ENCODE measurements at places on chromosomes 16 and 17.

DNA sequence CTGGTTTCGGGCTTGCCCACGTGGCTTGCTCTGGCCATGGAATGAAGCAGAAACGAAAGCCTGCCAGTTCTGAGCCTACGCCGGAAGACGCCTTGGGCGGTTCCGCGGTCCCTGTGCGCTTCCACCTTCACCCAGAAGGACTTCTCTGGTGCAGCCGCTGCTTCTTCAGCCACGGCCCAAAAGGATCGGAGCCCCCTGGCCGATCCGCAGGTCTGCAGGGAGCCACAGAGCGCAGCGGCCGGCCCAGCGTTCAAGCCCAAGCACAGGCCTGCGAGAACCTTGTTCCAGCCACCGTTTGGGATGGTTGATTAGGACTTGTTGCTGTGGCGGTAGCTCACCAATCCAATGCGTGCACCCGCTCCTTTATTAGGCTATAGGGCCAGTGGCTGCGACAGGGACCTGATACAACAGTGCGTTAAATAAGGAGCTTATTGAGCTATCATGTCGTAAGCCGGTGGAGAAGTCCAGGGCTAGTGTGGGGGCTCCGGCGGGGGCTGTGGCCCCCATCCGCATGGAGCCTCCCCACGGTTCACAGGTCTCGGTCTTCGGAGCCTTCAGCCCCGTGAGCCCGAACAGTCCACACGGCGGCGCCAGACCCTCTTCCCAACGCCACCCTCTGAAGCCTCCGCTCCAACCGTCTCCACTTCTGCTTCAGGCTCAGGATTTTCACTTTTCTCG is 10.2 kb upstream of the MPP2 start:
- peak; percentile 47 for DNase-seq

DNA sequence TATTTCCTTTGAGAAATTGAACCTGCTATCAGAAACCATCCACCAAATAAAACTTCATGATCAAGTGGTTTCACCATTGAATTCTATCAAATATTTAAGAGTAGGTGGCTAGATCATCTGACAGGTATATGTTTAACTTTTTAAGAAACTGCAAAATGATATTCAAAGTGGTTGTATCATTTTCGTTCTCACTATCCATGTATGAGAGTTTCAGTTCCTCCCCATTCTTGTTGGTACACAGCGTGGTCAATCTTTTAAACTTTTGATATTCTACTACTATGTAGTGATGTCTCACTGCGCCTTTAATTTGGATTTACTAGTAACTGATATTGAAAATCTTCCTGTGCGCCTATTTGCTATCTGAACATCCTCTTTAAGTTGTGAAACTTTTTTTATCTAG is 163.7 kb downstream of the CYB561 start:
- DNase-seq, result no peak

- no peak for DNase-seq
These were observed 27.9 kb upstream of the BCAR1 start for GRCh38 chr16:75279305-75279704.

DNA sequence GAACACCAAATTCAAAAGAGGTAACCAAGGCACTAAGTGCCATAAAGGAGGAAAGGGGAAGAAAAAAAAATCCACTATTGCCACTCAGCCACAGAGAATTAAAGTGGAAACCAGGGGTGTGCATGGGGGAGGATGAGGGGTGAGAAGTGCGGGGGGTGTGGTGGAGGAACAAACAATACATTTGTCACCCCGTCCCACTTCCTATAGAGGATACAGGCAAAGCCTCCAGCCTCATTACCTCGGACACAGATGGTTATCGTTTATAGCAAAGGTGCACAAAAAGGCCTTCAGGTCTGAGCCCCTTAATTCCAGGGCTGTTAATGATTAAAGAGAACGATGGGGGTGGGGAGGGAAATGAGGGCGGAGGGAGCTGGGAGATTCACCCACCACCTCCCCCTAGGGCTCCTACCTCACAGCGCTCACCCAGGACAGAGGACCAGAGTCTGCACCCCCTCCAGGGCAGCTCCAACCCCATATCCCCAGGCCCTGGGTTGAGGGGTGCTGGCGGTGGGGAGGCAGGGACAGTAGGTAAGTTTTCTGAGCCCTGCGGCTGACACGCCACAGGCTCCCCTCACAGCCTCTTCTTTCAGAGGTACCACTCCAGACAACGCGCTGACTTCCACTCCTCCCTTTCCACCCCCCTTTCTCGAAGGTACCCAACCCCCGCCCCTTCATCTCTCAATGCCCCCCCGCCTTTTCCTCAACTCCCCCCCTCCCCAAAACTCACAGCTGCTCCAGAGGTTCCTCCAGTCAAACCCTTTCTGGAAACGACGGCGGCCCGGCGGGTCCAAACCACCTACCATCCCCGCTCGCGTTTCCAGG is 470 bp downstream of the DCUN1D3 start:
- no peak for DNase-seq

GRCh38 chr17:64083563-64084085 is 46.3 kb downstream of the ERN1 start:
- no peak for DNase-seq

- DNase-seq, result no peak
These were observed 20.9 kb downstream of the CSNK1D start for GRCh38 chr17:82252511-82253178.

DNA sequence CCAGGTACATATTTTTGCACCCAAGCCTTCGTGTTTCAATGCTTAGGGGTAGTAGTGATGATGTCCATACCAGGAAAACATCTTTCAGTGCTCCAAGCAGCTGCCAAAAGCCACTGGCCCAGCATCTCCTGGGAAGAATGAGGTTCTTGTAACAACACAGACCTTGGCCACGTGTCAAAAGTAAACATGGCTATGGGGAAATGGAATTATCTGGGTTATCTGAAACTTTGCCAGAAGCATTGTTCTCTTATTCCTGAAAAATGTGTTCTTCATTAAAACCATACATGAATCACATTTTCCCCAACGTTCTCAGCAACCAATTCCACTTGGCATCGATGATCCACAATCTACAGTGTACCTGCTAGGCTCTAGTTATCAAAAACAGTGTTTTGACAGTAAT is 524.2 kb upstream of the EEF2KMT start:
- DNase-seq, result no peak

- DNase-seq, result no peak
These were observed 76.3 kb upstream of the TBC1D3K start for GRCh38 chr17:37847811-37848331.

GRCh38 chr16:27458258-27458657 is 56.3 kb downstream of the IL21R start:
- DNase-seq, result no peak

DNA sequence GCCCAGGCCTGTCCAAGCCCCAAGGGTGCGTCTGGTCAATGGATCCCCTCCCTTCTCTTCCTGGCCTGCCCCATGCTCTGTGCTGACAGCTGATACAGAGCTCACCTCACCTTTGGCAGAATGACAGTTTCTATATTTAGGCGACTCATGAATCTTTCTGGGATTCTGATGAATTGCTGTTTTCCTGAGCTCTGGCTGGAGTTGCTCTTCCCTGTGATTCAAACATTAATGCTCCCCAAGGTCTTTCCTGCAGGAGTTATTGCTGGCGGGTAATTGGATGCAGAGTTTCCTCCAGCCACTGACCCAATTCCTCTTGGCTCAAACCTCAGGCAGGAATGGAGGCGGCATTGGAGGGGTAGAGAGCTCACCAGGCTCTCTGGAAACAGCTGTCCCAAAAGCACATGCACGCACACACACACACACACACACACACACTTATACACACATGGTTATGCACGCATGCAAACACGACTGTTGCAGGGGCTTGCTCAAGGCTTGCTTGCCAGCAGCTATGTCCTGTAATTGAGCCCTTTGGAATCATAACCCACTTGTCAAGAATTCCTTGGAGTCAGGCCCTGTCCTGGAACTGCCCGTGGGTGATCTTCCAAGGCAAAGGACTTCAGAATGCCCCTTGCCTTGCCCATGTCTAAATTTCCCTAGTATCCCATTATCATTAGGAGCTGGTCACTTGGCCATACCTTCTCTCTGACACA is 128.8 kb downstream of the ASIC2 start:
- DNase-seq, result no peak

GRCh38 chr16:4803401-4803844 is 990 bp upstream of the ROGDI start:
- no peak for DNase-seq

DNA sequence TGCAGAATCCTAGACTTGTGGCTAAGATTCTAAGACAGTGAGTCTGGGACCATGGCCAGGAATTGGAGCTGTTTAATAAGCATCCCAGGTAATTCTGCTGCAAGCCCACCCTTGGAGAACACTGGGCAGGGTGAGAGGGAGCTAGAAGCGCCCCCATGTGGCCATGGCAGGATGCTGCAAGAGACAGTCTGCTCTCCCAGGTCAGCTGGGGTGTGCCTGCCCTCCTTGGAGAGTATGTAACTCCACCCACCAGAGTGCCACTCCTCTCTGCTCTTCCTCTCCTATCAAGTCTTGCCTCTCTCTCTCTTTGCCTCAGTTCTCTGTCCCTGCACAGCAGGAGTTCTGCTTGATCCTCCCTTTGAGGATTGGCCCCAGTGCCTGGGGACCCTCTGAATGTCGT is 14.9 kb downstream of the RCVRN start:
- no peak for DNase-seq

DNA sequence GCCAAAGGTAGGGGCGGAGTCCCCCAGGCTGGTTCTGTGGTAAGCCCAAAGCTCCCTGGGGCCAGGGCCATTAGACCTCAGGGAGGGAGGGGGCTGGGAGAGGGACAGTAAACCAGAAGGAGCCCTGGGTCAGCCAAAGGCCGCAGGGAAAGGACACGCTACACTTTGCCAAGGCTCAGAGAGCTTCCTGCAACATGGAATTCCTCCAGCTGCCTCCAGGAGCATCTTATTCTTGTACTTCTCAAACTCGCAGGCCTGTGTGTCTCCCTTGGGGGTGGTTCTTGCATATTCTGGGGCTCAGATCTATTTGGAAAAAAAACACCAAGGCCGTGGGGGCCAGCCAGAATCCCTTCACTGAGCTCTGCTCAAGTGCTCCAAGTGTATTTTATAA is 25.1 kb downstream of the AKAP1 start:
- DNase-seq, result no peak

DNA sequence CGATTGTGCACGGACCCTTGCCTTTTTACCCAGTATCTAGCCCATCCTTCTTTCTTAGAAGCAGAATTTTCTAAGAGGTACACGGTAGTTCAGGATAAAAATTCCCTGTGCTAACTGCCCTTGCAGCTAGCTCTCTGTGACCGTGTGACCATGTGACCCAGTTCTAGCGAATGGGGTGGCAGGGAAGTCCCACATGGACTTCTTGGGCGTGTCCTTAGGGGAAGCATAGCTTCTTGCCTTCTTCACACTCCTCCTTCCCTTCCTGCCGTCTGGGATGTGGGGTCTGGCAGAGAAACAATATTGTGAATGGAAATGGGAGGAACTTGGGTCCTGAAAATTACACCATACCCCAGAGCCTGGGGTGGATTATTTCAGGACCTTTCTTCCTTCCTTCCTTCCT is 670.7 kb downstream of the MAF start:
- no peak for DNase-seq

DNA sequence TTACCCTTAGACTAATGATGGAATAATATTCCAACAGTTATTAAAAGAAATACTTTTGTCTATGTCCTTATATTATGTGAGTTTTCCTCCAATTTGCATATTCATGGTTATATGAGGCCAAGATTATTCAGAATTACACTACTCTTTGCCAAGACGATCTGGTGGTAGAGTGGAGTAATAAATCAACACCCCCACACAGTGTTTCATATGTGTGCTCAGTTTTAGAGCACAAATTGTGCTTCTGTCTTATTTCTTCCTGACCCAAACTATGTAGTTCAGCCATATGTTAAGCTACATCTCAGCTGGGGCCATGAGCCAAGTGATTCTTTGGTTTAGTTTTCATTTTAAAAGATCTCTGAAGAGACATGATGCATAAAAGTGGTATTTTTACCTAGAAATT is 26.9 kb upstream of the PPM1E start:
- no peak for DNase-seq

- DNase-seq, result peak; percentile 66
These were observed 7.6 kb downstream of the AIPL1 start for GRCh38 chr17:6427279-6427781.

DNA sequence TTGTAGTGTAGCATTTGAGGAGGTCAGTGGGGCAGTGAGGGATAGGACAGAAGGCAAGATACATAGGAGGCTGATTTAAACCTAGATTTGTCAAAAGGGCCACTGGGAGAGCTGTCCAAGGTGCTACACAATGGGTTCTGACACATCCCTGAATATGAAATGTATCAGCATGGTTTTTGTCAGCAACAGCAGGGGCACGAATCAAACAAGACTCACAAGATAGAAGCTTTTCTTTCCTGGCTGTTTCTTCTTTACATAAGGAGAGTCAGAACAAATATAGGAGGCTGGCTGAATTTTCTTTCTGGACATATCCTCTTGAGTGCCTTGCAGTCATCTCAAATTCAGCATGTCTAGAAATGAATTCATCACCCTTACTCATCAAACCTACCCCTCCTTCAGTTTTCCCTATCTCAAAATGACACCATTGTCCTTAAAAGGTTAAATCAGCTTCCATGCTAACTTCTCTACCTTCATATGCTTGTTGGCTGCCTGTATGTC is 130.5 kb downstream of the NPIPB5 start:
- no peak for DNase-seq

DNA sequence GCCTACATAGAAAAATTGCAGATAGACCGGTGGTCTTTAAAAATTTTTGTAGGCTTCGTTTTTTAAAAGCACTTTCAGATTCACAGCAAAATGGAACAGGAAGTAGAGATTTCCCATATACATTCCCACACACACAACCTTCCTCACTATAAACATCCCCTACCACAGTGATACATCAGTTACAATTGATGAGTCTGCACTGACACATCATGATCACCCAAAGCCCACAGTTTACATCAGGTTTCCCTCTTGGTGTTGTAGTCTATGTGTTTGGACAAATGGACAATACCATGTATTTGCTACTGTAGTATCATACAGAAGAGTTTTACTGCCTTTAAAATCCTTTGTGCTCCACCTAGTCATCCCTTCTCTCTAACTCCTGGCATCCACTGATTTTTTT is 113.9 kb upstream of the ADAMTS18 start:
- DNase-seq, result no peak

GRCh38 chr16:50265716-50266336 is 525 bp upstream of the ADCY7 start:
- no peak for DNase-seq

All from CD4-positive, alpha-beta T cell treated with Interleukin-17A for 1 hour (primary cell).